ENCODE measurements at places on chromosomes 2 and 18.

DNA sequence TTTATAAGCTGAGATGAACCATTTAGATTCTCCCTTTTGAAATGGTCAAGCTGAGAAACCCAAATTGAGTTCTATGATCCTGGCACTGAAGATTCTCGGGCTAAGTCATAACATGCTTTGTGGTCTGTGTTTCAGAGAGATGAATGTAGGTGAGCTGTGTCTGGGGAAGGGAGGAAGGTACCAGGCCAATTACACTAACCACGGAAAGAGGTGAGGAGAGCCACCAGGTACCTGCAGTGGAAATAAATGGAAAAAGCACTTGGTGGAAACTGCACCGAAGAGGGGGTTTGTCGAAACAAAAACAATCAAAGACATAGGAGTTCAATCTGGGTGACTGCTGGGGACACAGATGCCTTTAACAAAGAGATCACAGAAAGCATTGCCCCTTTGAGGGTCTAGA is 963 bp upstream of the MRPL44 start:
- no peak for DNase-seq

DNA sequence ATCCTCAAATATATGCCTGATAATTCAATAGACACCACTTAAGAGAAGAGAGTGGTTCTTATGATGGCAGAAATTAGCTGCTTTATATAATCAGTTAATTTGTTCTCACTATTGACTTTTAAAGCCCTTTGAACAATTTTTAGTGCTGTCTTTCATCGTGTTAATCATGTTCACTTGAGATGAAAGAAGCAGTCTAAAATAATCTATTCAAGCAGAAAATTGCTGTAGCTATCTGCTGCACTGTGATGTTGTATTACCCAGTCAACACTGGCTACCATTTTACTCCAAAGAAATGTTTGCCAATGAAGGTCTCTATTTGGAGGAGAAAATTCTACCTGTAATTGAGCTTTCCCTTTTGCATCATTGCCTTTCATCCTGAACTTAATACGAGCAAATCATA is 459.8 kb upstream of the FSIP2 start:
- DNase-seq = no peak

DNA sequence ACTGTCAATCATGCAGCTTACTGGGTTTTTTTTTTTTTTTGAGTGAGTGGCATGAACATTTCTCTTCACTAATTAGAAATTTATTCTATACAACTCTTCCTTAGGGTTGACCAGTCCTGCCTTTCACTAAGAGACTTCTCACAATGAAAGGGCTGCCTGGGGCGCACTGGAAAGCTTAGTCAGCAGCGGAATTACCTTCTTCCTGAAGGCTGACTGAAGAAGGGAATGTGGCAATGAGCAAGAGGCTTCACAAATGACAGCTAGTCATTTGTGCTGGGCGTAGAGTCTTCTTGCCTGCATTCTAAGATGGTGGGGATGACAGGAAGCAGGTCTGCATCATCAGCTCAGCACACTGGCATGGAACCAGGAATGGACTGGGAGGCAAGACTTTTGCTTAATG is 15.6 kb upstream of the SCN3A start:
- no peak for DNase-seq

- DNase-seq = no peak
Observed at GRCh38 chr2:197075754-197076337, 149.3 kb upstream of the PGAP1 start.

- no peak for DNase-seq
Observed at GRCh38 chr18:48397021-48397420, 12.2 kb downstream of the ZBTB7C start.

- DNase-seq = no peak
Observed at GRCh38 chr18:29153091-29153490, 976.2 kb upstream of the CDH2 start.

- DNase-seq = no peak
Observed at GRCh38 chr18:9782073-9782857, 74.2 kb downstream of the RAB31 start.

GRCh38 chr2:12552092-12552491 is 164.6 kb upstream of the TRIB2 start:
- no peak for DNase-seq

DNA sequence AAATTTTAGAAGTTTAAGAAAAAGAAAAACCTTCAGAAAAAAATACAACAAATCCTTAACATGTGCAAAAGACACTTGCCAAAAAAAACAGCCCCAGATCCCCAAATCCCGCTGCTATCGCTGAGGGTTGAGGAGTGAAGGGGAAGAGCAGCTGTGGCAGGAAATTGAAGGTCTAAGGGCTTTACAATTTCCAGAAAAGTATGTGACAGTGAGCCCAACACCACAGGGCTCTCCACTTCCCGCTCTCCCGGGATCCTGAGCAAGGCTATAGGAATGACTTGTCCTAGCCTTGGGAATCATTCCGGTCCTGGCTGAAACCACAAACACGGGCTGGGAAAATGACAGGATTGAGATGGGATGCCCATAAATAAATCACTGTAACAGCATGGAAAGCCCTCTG is 191.4 kb downstream of the TMEM163 start:
- no peak for DNase-seq

DNA sequence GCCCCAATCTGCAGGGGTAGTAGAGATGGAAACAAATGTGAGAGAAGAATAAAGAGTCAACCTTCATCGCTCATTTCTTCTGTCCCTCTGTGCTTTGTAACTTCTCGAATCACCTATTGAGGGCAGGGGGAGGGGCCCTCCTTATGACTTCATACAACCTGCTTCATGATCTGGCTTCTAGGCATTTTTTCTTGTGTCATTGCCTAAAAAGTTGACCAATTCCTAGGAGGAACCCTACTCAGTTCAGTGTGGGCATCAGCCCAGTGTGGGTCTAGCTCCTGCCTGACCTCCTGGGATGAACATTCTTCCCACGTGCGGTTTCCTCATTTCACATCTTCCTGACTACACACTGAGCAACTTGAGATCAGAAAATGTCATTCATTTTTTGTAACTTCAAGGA is 46.3 kb upstream of the CREB1 start:
- DNase-seq = no peak

- DNase-seq = peak; percentile 80
Observed at GRCh38 chr2:42770288-42771131, 6.6 kb upstream of the OXER1 start.

- no peak for DNase-seq
Observed at GRCh38 chr2:112783187-112783714, 1.0 kb downstream of the IL1A start.

- DNase-seq = no peak
Observed at GRCh38 chr2:67773851-67774250, 289.0 kb downstream of the C1D start.

DNA sequence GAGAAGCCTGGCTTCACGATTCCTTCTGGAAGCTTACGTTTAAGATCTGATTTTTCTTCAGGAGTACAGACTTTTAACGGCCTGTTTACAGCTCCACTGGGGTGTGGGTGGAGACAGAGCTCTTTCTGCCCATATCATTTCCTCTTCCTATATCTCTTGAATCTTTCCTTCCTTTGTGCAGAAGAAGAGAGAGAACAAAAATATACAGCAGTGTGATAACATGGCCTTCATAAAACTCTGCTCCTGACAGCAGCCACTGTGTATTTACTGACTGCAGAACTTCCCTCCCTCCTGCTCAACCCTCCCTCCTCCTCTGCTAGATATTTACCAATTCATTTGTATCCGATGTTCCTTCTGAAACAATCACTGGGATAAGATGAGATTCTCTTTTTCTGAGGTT is 34.1 kb upstream of the REEP1 start:
- no peak for DNase-seq

GRCh38 chr2:146374505-146374904 is 1470.3 kb upstream of the ACVR2A start:
- DNase-seq = no peak

GRCh38 chr18:59783138-59783537 is 85.9 kb upstream of the CCBE1 start:
- peak; percentile 45 for DNase-seq

GRCh38 chr2:11661891-11662435 is 8.0 kb downstream of the NTSR2 start:
- DNase-seq = no peak

- peak; percentile 53 for DNase-seq
Observed at GRCh38 chr2:219570194-219570923, 980 bp downstream of the OBSL1 start.

GRCh38 chr2:58047373-58047935 is 848 bp downstream of the VRK2 start:
- DNase-seq = peak; percentile 21

DNA sequence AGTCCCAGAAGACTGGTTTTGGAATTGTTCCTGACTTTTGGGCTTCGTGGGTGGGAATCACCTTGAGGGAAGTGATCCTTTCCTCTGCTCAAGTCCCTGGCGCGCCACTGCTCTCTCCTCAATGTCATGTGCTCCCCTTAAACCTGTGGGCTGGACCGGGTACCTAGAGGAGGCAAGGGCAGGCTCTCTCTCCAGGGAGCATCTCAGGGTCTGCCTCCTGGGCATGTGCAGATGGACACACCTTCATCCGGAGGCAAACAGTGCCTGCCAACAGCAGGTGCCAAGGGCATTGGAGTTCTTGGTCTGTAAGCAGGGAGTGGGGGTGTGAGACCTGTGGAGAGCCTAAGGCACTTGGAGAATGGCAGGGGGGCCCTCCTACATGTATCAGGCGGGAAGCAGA is 142.6 kb downstream of the INHBB start:
- no peak for DNase-seq

DNA sequence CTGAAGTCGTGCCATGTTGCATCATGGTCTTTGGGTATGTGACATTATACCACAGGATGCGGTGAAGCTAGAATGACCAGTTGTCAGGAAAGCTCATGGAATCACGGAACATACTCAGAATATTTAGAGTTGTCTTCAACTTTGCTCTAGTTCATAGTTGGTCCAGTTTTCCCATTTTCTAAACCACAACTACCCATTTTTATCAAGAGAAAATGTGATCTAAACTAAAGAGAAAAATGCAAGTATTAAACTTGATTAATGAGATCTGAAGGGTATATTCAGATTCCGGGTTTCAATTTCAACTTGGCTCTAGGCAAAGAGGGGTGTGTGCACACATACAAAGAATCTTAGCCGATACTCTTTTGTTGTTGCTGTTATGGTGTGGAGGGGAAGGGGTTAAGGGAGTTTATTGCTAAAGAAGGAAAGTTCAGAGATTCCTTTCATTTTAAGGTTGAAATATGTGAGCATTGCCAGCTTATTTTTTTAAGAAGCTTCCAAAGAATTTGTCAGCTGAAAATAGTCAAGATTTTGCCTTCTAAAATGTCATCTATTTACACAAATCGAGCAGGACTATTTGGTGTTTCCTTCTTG is 516.6 kb upstream of the ZEB2 start:
- DNase-seq = no peak

DNA sequence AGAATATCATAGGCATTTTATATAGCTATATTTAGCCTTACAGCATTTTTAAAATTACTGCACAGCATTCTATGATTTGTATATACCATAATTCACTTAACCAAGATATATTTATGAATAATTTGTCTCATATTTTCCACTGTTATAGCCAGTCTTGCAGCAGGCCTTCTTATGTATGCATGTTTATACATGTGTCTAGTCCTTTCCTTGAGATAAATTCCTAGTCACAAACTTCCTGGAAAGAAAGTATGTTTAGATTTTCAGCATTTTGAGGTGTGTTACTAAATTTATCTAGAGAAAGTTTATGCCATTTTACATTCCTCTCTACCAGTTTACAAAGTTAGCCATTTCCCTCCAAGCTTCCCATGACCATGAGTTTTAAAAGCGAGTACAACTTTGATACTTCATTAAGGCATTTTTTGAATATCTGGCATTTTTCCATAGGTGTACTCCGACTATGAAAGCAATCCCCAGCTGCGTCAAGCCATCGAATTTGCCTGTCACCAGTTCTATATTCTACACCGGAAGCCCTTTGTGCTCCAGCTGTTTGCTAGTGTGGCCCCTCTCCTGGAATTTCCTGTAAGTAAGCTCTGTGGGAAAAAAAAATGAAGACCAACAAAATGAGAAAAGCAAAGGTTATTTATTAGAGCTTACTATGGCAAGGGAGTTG is 59.4 kb upstream of the RPE start:
- DNase-seq = no peak

DNA sequence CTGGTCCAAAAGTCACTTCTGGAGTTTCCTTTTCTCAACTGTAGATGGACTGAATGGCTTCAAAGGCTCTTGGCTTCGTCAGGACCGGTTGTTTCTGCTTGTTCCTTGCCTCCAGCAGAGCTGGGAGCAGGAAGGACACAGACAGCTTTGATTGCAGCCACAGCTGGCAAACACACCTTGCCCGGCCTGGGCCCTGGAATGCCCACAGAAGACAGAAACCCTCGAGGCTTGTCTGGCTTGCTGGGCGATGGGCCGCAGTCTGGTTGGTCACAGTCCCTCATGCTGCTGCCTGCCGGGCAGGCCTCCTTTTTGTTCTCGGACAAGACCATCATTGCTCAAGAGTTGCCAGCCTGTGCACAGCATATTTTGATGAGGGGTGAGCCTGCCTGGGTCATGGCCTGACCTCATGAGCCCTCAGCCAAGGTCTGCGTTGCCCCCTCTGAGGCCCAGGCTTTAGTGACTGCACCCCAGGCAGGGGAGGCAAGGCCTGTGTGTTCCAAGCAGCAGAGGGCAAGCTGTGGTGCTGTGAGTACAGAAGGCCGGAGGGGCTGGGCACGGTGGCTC is 37.8 kb downstream of the ATP6V1C2 start:
- no peak for DNase-seq

- DNase-seq = no peak
Observed at GRCh38 chr2:220273082-220273481, 645.7 kb downstream of the SLC4A3 start.

- DNase-seq = no peak
Observed at GRCh38 chr2:207317378-207317984, 151.7 kb upstream of the KLF7 start.

DNA sequence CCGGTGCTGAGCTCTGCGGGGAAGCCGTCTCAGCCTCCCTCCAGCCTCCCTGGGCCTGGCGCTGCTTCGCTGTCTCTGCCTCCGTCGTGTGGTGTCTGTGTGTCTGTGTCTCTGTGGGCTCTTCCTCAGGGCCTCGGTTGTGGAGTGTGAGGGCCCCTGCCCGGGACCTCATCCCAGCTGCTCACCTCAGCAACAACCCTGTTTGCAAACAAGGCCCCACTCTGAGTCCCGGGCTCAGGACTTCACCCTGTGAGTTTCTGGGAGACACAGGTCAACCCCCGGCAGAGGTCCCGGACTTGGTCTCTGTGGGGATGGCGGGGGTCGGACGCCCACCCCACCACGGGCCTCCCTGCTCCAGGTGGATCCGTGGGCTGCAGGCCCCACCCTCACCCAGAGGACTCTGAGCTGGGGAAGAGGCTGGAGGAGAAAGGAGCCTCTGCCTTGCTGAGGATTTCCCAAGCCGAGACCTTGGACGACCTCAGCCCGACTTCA is 127.4 kb upstream of the CTDP1 start:
- DNase-seq = no peak

- DNase-seq = no peak
Observed at GRCh38 chr2:211061612-211062296, 505.4 kb downstream of the CPS1 start.

All from HEK293T (cell line).